Breast epithelium (tissue), 4 donors: ENCODE measurements at places on chromosomes 3 and 15. TPM values are rescaled to one million over a fixed set of nuclear protein-coding genes. Genes with fewer than 3 reads are reported as not detected.

Gene ANKRD34C
- not detected for total RNA-seq

DNA sequence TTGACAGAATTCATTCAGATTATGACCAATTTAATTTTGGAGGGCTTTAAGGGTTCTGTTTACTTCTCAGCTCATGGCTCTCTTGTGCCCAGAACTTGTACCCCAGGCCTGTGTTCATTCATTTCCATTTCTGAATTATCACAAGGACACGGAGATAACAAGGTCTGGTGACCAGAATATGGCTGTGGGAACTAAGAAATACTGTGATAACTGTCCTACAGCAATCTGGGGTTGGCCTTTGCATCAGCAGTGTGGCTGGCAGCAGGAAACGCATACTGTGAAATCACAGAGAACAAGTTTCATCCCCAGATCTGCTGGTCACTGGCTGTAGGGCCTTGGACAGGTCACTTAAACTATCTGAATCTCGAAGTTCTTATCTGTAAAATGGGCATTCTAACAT, 41.8 kb upstream of the TPM1 start:
- DNase-seq: no peak

DNA sequence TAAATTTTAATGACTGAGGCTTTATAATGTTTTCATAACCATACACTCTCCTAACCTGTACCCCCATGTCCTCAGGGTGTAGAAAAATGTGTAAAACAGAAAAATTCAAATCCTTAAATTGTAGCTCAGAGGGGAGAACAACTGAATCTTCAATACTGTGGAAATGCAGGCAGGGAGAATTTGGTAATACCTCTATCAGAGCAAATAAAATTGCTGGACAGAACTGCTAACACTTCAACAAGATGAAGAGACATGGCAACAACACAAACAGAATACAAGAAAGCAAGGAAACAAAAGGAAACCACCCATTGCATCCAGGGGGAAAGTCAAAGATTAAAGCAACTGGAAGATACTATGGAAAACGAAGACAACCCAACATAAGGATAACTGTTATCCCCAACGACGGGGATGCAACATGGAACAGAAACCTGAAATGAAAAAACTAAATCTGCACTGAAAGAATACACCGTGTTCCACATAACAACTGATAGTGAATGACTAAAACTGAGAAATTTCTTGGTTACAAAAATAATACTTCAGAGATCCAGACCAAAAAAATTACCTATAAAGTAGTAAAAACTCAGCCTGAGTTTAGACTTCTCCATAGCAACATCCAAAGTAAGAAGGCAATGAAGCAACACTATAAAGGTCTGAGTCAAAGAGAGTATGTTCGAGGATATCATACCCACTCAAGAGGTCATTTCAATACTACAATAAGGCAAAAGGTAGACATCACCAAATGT, 48.5 kb downstream of the HACD2 start:
- no peak for DNase-seq

DNA sequence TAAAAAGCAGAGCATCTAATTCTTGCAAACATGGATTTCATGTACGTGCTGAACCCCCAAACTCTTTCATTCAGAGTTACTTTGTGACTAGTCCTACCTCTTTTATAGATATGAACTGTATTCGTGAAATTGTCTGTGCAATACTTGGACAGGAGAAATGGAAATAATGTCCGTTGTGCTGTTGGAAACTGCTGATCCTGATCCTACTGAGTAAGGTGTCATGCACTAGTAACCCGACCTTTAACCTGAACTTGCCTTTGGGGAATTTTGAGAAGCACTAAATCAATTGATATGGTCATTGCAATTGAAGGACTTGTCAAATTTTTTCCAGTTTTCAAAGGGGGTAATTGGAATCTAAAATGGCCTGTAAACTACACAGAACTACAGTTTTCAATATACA, 856.4 kb downstream of the ROBO1 start:
- DNase-seq: no peak

Gene SPINK8
- not detected for total RNA-seq

- DNase-seq: no peak
Observed at GRCh38 chr3:98994128-98994762, 92.8 kb upstream of the DCBLD2 start.

Gene SAMMSON
- total RNA-seq: 0.98 TPM

Gene WDR72
- total RNA-seq: 0.66 TPM

DNA sequence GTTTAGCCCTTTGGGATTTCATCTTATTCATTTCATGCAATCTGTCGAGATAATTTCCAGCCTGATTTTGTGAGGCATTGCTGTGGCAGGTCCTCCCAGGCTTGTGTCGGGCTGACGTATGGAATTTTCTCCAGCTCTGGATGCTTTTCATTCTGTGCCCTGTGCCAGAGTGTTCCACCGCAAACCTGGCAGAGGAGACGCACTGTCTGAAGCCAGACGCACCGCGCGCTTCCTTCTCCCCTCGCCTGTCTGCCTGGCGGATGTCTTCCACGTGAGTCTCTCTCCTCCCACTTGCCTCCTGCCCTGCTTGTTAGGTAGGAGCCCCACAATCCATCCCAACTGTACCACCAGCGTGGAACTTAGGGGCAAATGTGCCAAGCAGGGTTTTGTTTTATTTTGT, 20.1 kb upstream of the GLCE start:
- peak; percentile 75 for DNase-seq

Gene FBXL2
- 24.9 TPM for total RNA-seq

Gene ASTE1
- total RNA-seq: 10.5 TPM

DNA sequence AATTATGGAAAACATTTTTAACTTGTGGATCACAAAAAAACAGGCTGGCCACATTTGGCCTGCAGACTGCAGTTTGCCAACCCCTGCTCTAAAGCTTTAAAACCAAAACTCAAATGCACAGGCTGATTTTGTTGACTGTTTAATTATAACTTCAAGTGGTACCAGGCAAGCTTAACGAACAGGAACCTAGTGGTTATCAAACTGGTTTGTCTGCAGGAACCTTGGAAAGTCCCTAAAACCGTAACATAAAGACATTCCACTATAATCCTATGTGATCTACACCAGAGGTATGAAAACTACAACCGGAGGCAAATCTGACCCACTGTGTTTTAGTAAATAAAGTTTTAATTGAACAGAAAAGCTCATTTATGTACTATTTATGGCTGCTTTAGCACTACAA, 52.4 kb downstream of the TBL1XR1 start:
- DNase-seq: no peak

DNA sequence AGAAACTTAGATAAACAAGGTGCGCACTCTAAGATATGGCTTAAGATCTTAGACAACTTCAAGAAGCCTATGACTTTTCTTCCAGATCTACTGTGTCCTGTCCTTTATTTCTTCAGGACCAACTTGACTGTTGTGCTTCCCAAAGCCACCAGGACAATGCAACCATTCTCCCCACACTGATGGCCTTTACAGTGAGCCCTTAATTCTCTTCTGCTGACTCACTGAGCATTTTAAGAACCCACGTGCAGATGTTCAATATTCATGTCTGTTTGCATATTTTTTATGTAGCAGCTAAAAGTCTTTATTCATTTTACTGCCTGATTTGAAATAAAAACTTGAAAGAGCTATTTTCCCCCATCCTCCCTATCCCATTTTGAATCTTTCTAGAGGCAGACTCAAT, 103.3 kb upstream of the SLC2A2 start:
- DNase-seq: no peak

- DNase-seq: no peak
Observed at GRCh38 chr3:61943975-61944374, 382.6 kb downstream of the PTPRG start.

Gene PAQR5
- total RNA-seq: 0.96 TPM

DNA sequence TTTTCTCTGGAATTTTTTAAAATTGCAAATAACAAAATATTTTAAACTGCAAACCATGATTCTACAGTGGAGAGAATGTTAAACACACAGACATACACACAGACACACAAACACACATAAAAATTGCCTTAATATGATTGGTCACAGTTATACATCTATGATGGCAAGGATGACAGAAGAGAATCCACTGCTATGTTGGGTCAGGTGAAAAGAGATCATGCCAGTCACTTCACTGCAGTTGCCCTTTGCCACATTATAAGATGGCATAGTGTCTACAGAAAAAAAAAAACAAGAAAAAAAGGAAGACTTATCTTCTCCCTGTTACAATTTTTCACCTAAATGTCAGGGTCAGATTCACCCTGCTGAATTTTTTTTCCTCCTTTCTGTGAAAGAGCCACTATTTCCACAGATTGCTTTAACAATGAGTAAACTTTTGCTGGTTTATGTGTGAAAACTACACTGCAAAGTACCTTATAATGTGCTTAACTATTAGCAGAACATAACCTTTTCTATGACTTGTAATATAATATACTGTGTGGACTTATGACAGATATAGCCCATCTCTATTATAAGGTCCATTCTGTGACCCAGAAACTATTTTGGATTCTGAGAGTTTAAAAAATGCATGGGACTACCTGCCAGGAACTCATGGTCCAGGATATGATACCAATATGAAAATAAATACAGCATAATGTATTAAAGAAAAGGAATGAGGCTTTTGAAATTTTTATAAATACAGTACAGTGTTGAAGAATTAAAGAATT, 111.9 kb downstream of the RBMS3 start:
- no peak for DNase-seq

Gene OR5H15
- total RNA-seq: not detected

GRCh38 chr3:31405515-31405914, 127.2 kb upstream of the STT3B start:
- no peak for DNase-seq

Gene ISLR2
- 0.88 TPM for total RNA-seq
